ENCODE measurements at places on chromosomes 3 and 15.

DNA sequence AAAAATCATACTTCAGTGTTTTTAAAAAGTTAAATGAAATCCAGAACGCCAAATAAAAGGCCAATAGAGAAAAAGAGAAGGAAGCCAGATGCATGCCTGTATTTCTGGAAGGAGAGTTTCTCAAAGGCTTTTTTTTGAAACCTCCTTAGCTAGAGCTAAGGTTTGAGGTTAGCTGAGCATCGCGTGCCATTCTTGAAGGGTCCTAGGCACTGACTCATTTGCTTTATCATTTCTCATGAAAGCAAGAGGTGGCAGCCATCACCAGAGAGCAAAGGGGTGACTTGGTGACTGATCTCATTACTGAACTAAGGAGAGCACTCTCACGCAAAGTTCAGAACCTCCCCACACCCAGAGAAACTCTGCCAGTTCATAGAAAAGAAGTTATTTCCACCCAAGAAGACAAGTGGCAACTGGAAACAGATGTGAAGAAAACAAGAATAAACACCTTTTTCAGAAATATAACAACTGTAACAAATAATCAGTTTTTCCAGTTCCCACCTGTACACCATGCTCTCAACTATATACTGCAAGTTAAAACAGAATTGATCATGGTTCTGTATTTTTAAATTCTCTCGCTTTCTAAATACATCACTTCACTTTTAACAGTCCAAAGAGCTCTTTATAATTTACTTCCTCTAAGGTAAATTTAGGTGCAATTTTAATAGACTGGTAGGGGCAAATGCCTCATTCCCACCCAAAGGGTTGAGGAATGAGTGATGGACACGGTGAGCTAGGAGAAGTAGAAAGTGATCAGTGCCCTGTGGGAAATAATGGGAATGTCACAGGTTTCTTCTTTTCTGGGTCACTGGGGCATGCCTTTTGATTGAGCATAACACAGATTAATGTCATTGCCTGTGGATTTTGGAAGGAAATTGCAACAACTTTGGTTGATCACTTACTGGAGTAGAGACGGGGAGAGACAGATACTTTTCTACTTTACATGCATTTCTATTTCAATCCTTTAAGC, 24.7 kb downstream of the GPR15 start:
- DNase-seq: no peak

- no peak for DNase-seq
Measured at GRCh38 chr3:28799084-28799483, 450.5 kb upstream of the AZI2 start.

GRCh38 chr3:52800079-52800478, 5.5 kb downstream of the ITIH3 start:
- DNase-seq: no peak

DNA sequence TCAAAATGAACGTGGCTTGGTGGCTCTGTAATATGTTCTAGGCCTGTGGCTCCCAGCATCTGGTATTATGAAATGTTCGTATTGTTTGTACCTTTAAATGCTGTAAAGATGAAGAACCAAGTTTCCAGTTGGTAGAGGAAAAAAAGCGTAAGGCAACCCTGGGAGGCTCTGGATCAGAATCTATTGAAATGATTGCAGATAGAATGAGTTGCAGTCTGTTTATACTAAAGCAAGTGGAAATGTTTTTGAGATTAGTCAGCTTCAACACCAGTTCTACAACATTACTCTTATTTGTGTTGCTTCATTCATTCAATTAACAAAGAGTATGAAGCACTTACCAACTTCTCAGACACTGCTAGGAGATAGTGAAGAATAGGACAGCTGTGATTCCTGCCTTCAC, 5.3 kb downstream of the ARL6IP5 start:
- peak; percentile 22 for DNase-seq

- no peak for DNase-seq
Measured at GRCh38 chr3:128107834-128108233, 15.8 kb downstream of the RUVBL1 start.

Measured in amniotic stem cell (primary cell).